ENCODE measurements at places on chromosomes 13 and 19.

DNA sequence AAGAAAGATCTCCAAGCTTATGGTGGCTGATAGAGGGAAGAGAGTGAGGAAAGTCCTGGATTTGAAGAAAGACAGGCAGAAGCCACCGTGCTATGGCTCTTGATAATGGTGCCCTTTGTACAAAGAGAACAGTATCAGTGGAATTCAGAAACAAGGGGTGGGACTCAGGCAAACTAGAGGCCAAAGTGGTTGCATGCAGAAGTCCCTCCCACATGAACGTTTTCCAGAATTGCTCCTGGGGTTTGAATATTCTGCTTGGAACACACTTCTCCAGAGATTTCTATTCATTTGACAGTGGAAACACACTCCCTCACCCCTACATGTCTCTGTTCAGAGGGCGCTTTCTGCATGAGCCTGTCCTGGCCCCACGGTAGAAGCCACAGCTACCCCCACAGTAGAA lies 10.1 kb upstream of the MBNL2 start:
- DNase-seq, result no peak

DNA sequence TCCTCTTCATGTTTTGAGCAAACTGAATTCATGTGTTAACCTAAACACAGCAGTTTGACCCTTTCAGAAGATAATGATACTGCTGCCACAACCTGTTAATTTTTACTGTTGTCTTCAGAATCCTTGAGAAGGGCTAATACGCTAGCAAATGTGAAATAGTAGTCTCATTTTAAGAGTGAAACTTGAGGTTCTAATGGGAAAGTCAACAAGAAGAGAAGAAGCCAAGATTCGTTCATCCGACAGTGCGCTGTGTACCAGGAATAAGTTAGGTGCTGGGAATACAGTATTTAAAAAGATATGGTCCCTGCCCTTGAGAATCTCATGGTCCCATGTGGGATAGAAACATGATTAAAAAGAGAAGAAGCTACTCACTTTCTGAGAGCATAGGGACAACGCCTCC lies 134.4 kb downstream of the KL start:
- DNase-seq, result no peak

GRCh38 chr13:39039041-39039440 lies 785 bp downstream of the NHLRC3 start:
- no peak for DNase-seq

- no peak for DNase-seq
Measured at GRCh38 chr19:47723581-47723940, 10.3 kb downstream of the EHD2 start.

DNA sequence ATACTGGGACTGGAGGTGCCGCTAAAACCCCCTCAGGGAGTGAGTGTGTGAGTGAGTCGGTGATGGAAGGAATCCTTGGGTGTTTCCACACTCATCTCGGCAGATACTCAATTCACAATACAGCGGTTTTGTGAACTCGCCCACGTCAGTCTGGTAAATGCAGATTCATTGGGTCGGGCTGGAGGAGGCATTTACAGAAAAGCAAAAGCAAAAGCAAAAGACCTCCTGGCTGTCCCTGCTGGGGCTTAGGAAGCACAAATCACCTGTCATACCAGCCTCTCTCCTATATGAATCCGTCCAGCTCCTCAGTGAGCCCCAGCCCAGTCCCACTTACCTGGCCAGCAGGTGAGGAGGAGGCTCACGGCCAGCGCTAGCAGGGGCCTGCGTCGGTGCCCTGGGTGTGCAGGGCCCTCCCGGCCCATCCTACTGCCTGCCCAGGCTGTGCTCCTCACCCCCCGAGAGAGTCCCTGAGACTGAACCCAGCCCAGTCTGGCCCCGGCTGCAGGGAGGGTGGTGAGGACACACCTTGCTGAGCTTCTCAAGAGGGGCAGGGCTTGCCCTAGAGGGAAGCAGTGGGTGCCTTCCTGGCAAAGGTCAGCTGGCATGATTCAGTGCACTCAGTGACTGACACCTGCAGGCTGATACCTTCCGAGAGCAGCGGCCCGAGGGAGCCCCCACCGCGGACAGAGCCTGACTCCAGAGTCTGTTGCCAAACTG lies at the start of gene MUC16:
Gene MUC16, minus strand, starts transcription at position 475 of the 717 bp plus-strand sequence.
- DNase-seq, result no peak

GRCh38 chr13:54637366-54637765 lies 1608.8 kb downstream of the OLFM4 start:
- DNase-seq, result no peak

- no peak for DNase-seq
Measured at GRCh38 chr13:68806125-68806524, 1301.5 kb upstream of the ATXN8OS start.

DNA sequence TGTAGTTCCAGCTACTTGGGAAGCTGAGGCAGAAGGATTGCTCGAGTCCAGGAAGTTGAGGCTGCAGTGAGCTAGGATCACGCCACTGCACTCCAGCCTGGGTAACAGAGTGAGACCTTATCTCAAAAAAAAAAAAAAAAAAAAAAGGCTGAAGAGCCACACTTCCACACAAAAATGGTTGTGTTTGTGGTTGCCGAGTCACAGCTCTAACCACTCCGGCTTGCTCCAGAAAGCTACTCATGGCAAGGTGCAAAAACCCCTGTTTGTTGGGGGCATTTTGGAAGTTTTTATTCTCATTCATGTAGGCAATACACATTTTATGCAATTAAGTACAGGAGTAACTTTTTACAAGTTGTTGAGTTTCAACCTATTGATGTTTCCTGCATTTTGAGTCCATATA lies 93.5 kb downstream of the INSR start:
- no peak for DNase-seq

DNA sequence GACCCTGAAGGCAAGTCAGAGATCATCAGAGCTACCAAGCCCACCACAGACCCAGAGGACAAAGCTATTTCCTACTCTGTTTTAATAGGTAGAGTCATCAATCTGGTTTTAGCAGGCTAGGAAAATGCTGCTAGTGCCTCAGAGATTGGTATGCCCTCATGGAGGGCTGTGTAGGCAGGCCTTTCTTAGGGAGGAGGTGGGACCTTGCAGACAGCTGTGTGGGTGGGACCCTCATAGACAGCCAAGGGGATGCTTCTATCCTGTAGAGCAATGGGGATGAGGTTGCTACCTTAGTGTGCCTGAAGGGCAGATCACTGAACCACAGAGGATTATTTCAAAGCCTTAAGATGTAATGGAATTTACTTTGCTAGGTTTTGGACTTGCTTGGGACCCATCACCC lies 534.9 kb upstream of the KLF12 start:
- DNase-seq, result no peak

DNA sequence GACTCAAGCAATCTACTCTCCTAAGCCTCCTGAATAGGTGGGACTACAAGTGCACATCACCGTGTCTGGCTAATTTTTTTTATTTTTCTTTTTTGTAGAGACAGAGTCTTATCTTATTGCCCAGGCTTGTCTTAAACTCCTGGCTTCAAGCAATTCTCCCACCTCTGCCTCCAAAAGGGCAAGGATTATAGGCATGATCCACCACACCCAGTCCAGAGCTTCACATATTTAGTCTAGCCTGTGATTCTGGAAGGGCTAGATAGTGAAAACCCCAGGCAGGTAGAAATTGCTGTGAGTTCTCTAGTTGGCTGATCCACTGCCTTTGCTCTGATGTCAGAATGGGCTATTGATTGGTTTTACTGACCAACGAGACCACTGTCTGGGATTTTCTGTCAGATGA lies 854.6 kb upstream of the MIR17HG start:
- no peak for DNase-seq

DNA sequence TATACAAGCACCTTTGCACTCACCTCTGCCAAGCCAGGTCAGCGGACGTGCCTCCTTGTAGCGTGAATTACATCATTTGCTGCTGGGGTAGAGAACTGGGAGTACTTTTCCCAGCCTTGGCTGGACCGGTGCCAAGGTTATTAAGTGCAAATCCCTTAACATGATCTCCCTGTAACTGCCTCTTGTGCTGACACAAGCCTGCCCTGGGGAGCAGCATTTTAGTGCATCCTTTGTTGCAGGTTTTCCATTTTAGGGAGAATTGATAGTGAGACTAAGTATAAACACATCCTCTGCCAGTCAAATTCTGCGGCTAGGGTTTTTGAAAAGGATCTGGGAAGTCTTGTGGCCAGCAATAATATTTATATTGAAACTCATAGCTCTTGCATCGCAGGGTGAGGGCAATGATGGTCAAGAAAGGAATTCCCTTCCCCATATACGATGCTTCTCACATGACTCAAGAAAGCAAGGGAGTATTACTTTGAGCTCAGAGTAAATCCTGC lies 32.7 kb upstream of the DCLK1 start:
- DNase-seq, result no peak

- no peak for DNase-seq
Measured at GRCh38 chr13:58712191-58712590, 1080.6 kb downstream of the PCDH17 start.

- no peak for DNase-seq
Measured at GRCh38 chr13:88085036-88085435, 413.9 kb downstream of the SLITRK5 start.

GRCh38 chr19:31049431-31049830 lies 299.8 kb downstream of the TSHZ3 start:
- DNase-seq, result no peak

DNA sequence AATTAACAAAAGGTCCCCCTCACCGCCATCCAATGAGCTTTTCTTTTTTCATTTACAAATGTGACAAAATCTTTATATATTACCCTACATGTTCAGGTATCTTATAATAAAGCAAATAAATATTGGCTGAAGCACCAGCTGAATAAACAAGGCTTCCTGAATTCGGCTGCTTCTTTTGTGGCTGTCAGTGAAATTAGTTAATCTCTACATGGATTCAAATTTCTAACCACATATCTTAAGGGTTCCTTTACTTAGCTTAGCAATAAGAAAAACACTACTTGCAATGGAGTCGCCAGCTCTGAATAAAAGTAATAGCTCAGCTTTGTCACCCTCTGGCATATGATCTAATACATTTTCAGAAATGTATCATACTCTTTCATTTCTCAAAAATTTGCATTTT lies 104.3 kb downstream of the CCNA1 start:
- DNase-seq, result no peak

DNA sequence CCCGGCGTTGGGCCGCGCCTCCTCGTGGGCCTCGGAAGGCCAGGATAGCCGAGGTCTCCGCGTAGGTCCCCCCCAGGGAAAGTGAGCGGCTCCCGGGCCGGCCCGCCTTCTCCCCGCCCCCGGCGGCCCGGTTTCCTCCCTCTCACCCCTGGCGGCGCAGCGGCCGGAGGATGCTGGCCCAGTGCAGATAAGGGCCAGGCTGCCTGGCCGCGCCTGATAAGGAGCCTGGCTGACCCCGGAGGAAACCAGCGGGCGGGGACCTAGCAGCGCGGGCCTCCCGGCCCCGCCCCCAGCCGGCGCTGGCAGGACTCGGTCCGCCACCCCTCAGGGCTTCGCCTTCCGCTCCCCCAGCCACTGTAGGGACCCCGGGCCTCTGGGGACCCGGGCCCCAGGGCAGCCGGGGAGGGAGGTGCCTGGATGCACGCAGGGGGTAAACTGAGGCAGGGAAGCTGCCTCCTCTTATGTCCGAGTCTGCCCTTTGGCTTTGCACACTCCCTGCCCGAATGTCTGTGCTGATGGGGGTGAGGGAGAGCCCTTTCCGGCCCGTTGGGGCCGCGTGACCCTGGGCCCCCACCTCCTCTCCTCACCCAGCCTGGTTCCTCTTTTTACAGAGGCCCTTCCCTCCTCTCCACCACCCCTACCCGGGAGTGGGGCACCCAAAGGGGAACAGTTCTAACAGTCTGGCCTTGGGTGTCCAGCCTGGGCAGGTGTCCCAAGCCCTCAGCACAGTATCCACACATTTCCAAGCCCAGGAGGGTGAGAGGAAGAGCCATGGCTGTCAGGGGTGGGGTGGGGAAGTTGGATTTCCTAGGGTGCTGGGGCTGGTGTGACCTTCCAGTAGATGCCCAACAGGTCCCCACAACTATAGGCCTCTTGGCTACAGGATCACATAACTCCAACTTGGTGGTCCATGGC lies at the start of gene LYL1:
Gene LYL1, minus strand, starts transcription at position 193 of the 915 bp plus-strand sequence. CDS start 1,687 bp downstream, outside the sequence.
- DNase-seq, result no peak

GRCh38 chr19:51799774-51800472 lies 5.0 kb downstream of the FPR3 start:
- DNase-seq, result no peak

GRCh38 chr13:111789420-111789819 lies 277.5 kb upstream of the SOX1 start:
- no peak for DNase-seq

GRCh38 chr13:93529961-93530360 lies 303.4 kb downstream of the GPC6 start:
- DNase-seq, result no peak

DNA sequence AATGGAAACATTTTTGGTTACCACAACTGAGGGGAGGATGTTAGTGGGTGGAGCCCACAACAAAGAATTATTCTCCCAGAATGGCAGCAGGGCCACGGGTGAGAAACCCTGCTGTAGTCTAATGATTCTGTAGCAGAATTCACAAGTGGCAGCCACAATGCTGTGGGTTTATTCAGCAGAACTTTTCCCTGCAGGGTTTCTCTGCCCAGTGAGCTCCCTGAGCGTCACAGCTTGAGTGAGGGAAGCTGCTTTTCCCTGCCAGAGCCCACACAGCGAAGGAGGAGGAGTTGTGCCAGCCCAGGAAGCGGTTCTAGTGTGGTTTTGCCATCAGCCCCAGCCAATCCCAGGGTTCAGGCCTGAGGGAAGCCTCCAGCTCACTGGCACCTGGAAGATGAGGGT lies 4.4 kb downstream of the ATP12A start:
- DNase-seq, result no peak

DNA sequence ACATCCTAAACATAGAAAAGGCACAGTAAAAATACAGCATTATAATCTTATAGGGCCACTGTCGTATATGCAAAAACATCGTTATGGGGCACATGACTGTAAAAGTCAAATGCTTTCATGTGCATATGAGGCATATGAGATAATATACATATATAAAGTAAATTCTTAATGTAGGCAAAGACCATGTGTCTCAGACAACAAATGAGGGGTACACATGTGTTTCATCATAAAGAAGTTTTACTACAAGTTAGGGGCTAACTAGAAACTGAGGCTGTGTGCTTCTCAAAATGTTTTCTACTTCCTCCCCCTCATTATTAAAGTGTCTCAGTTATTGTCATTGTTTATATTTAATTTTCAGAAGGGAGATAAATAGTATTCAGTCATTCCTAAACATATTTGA lies 309.6 kb downstream of the SHISA2 start:
- DNase-seq, result no peak

- DNase-seq, result no peak
Measured at GRCh38 chr13:76715621-76716020, 170.6 kb downstream of the KCTD12 start.

DNA sequence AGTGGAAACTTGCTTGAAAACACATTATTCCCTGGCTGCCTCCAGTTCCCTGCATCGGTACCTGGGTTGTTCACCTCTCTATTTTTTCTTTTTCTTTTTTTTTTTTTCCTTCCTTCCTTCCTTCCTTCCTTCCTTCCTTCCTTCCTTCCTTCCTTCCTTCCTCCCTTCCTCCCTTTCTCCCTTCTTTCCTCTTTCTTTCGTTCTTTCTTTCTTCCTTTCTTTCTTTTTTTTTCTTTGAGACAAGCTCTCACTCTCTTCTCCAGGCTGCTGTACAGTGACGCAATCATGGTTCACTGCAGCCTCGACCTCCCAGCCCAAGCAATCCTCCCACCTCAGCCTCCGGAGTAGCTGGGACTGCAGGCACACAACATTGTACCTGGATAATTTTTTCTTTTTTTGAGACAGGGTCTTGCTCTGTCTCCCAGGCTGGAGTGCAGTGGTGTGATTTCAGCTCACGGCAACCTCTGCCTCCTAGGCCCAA lies 3.4 kb upstream of the RASAL3 start:
- no peak for DNase-seq

- DNase-seq, result no peak
Measured at GRCh38 chr13:74444161-74444571, 310.0 kb upstream of the KLF12 start.

- no peak for DNase-seq
Measured at GRCh38 chr19:17309965-17310461, 650 bp downstream of the DDA1 start.
